ENCODE measurements at places on chromosomes 2 and 18. TPM values are rescaled to one million over a fixed set of nuclear protein-coding genes. Genes with fewer than 3 reads are reported as not detected.

- DNase-seq: no peak
Observed at GRCh38 chr2:164711766-164712138, 90.5 kb upstream of the GRB14 start.

The CFAP221 gene
- total RNA-seq: not detected

- no peak for DNase-seq
Observed at GRCh38 chr2:120261387-120262006, 8.8 kb downstream of the RALB start.

The NCKAP5 gene
- total RNA-seq: 0.03 TPM

The GRHL1 gene
- total RNA-seq: 0.29 TPM

The TMEFF2 gene
- not detected for total RNA-seq
